Ovary (tissue), 10 donors: ENCODE measurements at places on chromosomes 4 and X. TPM values are rescaled to one million over a fixed set of nuclear protein-coding genes. Genes with fewer than 3 reads are reported as not detected.

DNA sequence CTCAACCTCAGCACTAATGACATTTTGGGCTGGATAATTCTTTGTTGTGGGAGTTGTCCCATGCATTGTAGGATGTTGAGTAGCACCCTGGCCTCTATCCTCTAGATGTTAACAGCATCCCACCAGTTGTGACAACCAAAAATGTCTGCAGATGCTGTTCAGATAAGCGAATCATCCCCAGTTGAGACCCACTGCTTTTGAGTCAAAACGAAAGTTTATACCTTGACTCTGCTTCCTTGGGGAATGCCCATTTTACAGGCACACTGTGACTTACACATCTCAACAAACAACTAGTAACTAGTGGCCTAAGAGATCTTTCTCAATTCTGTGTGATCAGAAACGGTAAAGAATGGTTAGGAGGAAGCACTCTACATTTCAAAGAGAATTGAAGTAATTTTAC lies 37.0 kb downstream of the SEPSECS start:
- no peak overlapping the region for H3K4me3 ChIP-seq
- H3K27ac ChIP-seq: no peak overlapping the region
- H3K4me1 ChIP-seq: no peaks in the 10 kb centered on the region
- DNase-seq: no peak
- H3K27me3 ChIP-seq: no peaks in the 10 kb centered on the region

- H3K27ac ChIP-seq: no peak overlapping the region
- H3K4me1 ChIP-seq: no peaks in the 10 kb centered on the region
- no peaks in the 10 kb centered on the region for H3K36me3 ChIP-seq
- no peak for DNase-seq
- H3K4me3 ChIP-seq: no peak overlapping the region
These were observed 5.4 kb downstream of the SULT1B1 start for GRCh38 chr4:69754926-69755580.

ATP1B4 gene
- not detected for total RNA-seq

DNA sequence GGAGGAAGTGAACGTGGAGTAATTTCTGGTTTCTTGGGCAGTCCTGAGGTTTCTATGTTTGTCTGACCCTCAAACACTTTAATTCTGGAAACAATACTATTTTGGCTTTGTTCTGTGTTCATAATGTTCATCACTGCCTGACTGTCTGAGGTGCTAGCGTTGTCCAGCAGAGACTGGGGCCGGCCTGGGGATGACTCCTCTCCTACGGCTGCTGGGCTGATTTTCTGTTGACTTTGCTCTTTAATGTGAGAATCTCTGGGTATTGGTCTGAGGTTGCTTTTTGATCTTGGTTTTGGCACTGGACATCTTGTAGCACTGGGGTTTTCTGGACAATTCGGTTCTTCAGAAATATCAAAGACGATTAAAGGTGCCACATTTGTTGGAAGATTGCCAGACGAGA lies 75.8 kb downstream of the RPS3A start:
- DNase-seq: no peak
- no peak overlapping the region for H3K4me3 ChIP-seq
- H3K36me3 ChIP-seq: no peaks in the 10 kb centered on the region
- no peaks in the 10 kb centered on the region for H3K27me3 ChIP-seq

CENPVL2 gene
- total RNA-seq: not detected

DNA sequence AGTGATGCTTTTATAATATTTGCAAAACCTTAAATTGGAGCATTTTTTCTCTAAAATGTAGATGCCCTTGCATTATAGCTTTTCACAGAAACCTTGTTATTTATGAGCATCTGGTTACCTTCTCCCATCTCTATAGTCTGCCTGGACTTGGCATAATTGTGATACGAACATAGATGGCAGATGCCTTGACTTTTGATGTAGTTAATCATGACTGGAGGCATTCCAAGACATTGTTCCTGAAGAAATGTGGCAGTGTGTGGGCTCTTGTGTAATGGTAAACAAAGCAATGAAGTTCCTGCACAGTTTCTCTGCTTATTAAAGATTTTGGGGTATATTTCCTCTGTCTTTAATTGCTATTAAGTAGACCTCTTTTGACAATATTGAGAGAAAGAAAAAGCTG lies 500.1 kb downstream of the PCDH19 start:
- no peaks in the 10 kb centered on the region for H3K4me1 ChIP-seq
- no peaks in the 10 kb centered on the region for H3K36me3 ChIP-seq
- no peaks in the 10 kb centered on the region for H3K27me3 ChIP-seq

DNA sequence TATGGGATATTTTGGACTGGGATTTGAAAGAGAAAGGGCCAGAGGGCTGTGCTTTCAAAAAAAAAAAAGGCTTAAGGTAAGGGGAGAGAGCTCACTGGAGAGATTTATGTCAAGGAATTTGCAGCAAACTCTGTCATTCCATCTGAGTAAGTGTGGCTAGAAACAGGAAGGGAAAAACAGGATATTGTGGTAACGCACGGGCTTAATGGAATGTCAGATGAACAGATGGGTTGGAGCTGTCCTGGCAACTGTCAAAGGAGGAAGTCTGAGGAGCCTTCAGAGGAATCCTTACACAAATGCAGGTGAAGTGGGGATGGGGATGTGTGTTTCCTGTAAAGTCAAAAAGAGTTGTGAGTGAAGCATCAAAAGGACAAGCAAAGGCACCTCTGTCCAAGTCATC lies 15.1 kb upstream of the NKX3-2 start:
- H3K27ac ChIP-seq: no peak overlapping the region
- no peaks in the 10 kb centered on the region for H3K27me3 ChIP-seq
- no peak for DNase-seq
- no peaks in the 10 kb centered on the region for H3K4me1 ChIP-seq
- H3K4me3 ChIP-seq: no peak overlapping the region

GRCh38 chrX:155262970-155263754 lies 1.1 kb downstream of the RAB39B start:
- no peaks in the 10 kb centered on the region for H3K4me1 ChIP-seq
- H3K36me3 ChIP-seq: no peaks in the 10 kb centered on the region
- no peak for DNase-seq

SSX4B gene
- total RNA-seq: not detected

DNA sequence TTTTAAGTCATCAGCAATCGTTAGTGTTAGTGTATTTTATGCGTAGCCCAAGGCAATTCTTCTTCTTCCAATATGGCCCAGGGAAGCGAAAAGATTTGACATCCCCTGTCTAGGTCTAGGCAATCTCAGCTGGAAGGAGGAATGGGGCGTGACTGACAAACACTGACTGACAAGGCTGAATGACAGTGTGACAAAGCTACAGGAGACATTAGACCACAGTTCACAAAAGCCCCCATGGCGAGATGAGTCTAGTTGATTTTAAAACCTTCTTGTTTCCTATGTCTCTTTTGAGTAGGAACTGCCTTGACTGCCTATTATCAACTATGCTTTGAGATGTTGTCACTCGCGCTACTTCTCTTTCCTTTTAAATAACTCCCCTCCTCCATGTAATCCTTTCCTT lies 42.3 kb downstream of the QRFPR start:
- no peaks in the 10 kb centered on the region for H3K27me3 ChIP-seq
- no peak overlapping the region for H3K27ac ChIP-seq
- DNase-seq: no peak
- H3K4me3 ChIP-seq: no peak overlapping the region
- no peaks in the 10 kb centered on the region for H3K4me1 ChIP-seq

DNA sequence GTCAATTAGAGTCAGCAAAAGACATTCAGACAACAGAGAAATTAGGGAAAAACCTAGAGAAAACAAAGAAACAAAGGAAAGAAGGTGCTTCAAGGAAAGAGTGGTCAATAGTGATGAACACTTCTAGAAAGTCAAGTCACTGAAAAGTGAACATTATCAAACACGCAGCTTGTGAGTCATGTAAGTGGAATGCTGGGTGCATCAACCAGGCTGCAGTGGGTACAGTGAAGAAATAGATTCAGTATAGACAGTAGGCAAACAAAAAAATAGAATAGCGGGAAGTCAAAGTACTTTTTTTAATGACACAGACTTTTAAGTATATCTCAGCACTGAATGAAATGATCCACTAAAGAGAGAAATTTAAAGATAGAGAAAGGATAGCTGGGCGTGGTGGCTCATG lies 245.8 kb downstream of the ARHGAP24 start:
- H3K27ac ChIP-seq: no peak overlapping the region
- no peaks in the 10 kb centered on the region for H3K36me3 ChIP-seq
- no peak overlapping the region for H3K4me3 ChIP-seq
- no peaks in the 10 kb centered on the region for H3K4me1 ChIP-seq
- DNase-seq: no peak

DNA sequence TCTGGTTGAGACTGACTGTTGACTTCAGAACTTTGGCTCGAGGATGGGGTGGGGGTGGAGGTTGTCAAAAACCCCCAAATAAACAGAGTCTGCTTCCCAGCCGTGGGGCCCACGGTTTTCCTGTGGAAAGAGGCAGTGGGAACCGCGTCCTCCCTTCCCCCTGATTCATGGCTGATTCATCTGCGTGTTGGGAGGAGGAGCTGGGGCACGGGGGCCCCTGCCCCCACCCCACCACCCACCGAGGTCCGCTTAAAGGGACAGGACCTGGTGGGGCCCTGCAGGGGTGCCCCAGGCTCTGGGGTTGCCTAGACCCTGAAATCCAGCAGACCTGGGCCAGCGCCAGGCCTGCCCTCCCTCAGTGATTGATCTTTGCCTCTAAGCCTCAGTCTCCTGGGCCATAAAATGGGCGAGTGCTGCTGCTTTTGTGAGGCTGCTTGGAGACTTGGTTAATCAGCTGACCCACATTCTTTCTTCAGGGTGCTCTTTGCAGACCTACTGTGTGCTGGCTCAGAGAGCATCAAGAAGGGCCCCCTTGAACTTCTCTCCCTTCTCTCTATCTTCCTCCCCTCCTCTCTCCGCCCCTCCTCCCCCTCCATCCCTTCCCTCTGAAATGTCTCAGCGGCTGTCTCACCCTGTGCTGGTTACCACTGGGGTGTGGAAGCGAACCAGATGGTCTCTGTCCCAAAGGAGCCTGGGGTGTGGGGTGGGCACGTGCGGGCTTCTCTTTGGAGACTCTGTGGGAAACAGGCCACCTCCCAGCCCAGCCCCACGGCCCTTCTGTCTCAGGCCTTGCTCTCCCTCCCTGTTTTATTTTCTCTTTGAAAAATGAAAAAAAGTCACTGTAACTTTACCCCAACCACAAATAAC lies 9.1 kb downstream of the HTRA3 start:
- DNase-seq: peak; percentile 65
- no peaks in the 10 kb centered on the region for H3K36me3 ChIP-seq
- peak overlapping the region; percentile 73 for H3K27ac ChIP-seq
- peaks cover 45% of the 10 kb centered on the region for H3K4me1 ChIP-seq
- H3K4me3 ChIP-seq: no peak overlapping the region

- no peaks in the 10 kb centered on the region for H3K36me3 ChIP-seq
- H3K27ac ChIP-seq: no peak overlapping the region
These were observed 12.4 kb upstream of the PACRGL start for GRCh38 chr4:20687864-20688263.
